ENCODE measurements at places on chromosomes 4 and X. TPM values are rescaled to one million over a fixed set of nuclear protein-coding genes. Genes with fewer than 3 reads are reported as not detected.

Gene ARSJ
- 23.5 TPM for total RNA-seq

Gene TAF7L
- total RNA-seq: 0.59 TPM

Gene IQSEC2
- total RNA-seq: 4.9 TPM

Gene FAM184B
- total RNA-seq: 0.05 TPM

Gene GNRHR
- not detected for total RNA-seq
